ENCODE measurements at places on chromosomes 3 and 15.

DNA sequence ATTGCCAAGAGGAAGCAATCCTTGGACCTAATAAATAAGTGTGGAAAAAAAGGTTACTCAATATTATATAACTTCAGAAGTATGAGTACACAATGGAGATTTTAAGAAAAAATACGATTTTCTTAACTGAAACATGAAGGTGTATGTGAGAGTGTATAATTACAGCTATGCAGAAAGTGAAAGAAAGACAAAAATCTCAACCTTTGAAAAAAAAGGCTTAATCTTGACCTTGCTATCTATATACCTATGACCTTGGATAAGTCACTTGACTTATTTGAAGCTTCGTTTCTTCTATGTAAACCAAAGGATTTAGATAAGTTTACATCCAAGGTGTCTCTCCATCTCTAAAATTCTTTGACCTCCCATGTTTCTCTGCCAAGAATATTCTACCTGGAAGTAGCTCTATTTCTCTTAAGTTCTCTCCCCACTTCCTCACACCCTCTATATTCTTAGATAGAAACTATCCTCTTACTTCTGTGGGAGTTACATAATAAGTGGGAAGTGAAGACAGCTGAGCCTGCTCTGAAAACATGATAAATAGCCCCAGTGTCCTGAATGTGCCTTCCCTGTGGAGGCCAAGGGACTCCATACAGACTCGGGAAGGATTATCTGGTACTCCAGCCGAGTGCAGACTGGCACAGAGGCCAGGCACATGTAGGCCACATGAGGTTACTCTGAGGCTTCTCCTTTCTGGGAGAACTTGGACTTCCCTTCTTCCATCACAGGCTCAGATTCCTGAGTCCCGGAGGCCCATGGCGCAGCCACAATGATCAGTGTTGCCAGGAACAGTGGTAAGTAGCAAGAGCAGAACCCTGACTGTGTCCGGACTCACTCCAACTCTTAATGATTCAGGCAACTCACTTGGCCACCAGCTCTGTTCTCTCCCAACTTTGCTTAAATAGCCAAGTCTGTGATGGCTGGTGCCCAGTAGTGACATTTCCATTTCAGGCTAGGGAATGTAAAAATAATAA lies 166.8 kb upstream of the COL8A1 start:
- DNase-seq: no peak

GRCh38 chr3:46997453-46998091 lies 18.1 kb downstream of the NBEAL2 start:
- DNase-seq: no peak

DNA sequence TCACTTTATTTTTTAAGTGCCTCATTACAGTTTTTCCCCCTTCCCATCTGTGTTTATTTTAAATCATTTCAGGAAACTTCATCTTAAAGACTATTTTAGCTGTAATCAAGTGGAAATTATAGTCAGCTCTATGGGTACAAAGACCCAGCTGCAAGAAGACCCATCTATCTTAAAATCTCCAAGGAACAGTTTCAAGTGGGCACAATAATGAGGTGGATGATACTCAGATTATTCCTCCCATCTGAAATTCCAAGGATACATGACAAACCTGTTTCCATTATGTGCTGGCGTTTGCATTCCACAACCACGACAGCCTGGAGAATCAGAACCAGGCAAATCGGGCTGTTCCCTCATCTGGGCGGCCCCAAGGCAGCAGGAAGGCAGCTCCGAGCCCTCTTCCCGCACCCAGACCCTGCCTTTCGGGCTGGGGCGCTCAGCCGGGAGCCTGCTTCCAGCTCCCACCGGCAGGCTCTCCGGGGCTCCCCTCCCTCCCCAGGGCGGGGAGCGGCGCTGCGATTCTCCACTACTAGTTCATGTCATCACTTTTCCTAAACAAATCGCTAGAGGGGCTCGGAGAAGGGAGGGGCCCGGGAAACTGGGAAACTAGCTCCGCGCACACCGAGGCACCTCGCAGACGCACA lies at the start of gene MGLL:
Gene MGLL, minus strand, starts transcription at position 475 of the 641 bp plus-strand sequence. Its CDS starts 197 bp downstream, at position 278.
- no peak for DNase-seq

DNA sequence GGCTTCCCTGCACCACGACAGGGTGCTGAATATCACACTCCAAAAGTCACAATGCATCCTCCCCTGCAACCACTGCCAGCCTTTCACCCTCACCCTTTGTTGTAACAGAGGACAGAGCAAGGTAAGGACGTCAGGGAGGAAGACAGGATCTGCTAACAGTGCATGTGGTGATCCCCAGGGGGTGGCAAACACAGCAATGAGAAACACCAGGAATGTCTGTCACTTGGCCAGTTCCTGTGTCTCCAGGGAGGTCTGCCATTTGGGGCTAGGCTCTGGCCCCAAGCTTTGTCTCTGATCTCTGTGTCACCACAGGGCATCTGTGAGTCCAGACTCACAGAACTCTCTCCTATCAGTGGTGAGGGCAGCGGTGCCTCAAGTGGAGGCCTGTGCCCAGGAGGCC lies 54.3 kb upstream of the SLC24A5 start:
- DNase-seq: no peak
